ENCODE measurements at places on chromosomes 5 and 9. TPM values are rescaled to one million over a fixed set of nuclear protein-coding genes. Genes with fewer than 3 reads are reported as not detected.

CBY3 gene
- 0.56 TPM for polyA plus RNA-seq

BAAT gene
- not detected for polyA plus RNA-seq

TMEM215 gene
- polyA plus RNA-seq, result not detected

IRF1 gene
- 237 TPM for polyA plus RNA-seq

DNA sequence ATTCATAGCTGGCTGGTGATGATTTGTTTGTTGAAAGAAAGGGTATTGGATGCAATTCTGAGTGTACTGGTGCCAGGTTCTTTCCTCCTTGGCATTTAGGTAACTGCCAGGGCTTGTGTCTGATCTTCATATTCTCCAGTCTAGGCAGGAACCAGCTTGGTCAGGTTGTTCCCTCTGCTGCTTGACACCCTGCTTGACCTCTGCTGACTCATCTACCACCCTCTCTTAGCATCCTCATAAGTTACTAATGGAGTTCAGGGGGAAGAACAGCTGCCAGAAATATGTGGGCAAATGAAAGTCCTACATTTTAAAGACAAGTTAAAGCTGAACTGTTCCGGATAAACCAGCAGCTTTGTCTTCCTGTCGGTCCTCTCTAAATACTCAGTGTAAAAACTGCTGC, 116.1 kb upstream of the TNC start:
- no peak for DNase-seq

GRCh38 chr5:10543585-10544040, 20.3 kb upstream of the ANKRD33B start:
- no peak for DNase-seq

DNA sequence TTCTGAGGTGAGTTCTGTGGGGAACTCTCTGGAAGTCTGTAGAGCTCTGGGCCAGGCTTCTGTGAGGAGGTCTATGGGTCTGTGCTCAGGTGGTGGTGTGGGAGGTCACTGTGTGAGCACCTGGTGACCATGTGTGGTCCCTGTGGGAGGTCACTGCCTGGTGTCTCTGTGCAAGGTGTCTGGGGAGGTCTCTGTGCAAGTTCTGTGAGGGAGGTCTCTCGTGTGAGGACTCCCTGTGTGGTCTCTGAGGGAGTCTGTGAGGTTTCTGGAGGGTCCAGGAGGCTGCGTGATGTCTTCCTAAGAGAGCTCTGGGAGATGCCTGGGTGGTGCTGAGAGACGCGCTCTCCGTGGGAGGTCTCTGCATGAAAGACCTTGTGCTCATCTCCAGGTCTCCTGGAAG, 6.0 kb upstream of the SPATA31E1 start:
- DNase-seq, result no peak

DNA sequence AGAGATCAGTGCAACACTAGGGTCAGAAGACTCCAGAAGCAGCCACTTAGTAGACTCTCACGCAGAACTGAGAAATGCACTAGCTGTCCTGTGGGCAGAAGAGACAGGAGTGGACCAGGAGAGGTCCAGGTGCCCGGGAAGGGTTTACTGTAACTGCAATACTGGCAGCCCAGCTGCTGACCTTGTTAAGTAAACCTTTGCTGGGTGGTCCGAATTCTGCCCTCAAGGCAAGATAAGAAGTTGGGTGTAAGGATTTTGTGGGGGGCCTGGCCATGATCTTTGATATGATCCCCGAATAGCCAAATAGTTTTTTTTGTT, 91.3 kb downstream of the PDE6A start:
- DNase-seq, result no peak

DNA sequence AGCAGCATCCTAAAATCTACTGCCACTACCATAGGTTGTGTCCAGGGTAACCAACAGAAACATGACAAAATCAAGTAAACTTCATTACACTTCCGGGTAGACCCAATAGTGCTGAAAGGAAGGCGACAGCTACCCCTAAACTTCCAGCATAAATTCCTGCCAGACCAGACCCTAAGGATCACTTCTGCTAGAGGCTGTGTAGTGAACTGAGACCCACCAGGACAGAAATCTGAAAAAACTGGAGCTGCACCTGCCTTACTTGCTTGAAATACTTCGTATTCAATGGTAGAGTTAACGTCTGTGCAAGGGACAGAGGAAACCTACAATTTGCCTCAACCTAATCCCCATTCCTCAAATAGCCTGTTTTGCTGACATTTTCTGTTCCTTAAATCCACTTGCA, 1.0 kb upstream of the SECISBP2 start:
- no peak for DNase-seq

DNA sequence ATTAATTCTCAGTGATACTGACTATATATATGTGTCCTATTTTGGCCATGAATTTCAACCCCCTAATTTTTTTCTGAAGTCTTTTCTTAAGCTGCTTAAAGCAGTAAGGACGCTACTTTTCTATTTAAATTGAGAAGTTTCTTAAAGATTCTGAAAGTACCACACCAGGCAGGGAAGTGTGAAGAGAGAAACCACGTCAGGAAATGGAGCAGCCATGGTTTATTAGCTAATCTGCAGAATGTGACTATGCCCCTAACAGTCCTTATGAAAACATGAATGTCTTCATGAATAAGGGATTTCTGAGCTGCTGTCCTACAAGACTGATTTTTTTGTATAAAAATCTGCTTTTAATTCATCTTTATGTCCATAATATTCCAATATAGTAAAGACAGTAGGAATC, 1724.3 kb upstream of the C9orf72 start:
- no peak for DNase-seq
